ENCODE measurements at places on chromosomes 3 and 15.

DNA sequence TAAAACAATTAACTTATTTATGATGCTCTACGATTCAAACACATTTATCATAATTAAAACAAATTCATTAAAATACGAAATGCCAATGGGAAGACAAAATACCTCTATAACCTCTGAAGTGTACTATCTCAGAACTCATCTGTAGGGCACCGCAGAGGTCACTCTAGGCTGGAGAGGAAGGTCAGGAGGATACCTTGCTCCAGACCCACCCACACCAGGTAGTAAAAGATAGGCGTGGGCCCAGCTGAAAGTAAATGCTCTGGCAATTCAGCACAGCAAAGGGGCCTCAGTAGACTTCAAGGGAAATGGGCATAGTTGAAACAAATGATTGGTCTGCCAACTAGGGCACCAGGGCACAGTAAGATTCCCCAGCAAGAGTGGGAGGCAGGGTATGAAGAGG lies 26.0 kb upstream of the SPPL2A start:
- no peaks in the 10 kb centered on the region for H3K4me1 ChIP-seq
- DNase-seq: no peak
- no peaks in the 10 kb centered on the region for H3K36me3 ChIP-seq

- H3K36me3 ChIP-seq: no peaks in the 10 kb centered on the region
- H3K4me1 ChIP-seq: no peaks in the 10 kb centered on the region
- H3K27ac ChIP-seq: no peak overlapping the region
- no peak overlapping the region for H3K4me3 ChIP-seq
- H3K27me3 ChIP-seq: no peaks in the 10 kb centered on the region
Measured at GRCh38 chr15:66276546-66276945, 16.8 kb upstream of the DIS3L start.

DNA sequence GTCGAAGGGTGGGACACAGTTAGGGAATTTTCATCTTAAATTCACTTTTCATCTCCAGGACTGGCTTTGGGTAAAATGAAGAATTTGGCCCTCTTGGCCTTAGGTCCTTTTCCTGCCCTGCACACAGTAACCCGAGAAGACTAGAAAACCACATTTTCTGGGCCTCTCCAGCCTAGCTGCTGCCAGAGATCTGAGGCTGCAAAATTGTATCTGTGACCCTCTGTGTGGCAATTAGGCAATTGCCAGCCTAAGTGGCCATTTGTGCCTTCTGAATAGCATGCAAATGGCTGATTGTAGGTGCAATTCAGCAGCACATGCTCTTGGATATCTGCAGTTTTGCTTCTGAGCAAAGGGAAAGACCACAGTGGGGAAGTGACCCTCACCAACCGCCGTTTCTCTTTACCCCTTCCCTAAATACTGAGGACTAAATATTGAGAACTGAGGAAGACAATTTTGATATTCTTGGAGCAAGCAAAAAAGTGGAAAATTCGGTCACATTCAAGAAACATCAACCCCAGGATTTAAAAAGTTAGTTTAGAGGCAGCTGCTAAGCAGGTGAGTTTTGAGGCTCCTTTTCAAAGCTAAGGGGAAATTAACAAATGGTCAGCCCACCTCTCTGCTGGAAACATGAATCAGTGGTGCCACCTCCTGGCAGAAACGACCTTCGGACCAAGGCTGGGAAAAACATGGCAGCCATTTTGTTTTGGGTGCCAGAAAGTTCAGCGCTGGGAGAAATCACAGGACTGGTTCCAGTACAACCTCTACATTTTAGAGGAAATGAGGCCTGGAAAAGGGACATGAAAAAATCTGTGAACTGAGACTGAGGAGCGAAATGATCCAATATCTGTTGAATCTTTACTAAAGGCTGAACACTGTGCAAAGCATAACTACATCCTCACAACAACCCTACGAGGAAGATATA lies 56.6 kb upstream of the PRTG start:
- H3K27ac ChIP-seq: no peak overlapping the region
- no peaks in the 10 kb centered on the region for H3K27me3 ChIP-seq

GRCh38 chr15:63056829-63057228 lies 14.3 kb downstream of the TPM1 start:
- DNase-seq: no peak
- no peak overlapping the region for H3K27ac ChIP-seq
- no peaks in the 10 kb centered on the region for H3K27me3 ChIP-seq
- peaks cover 5% of the 10 kb centered on the region for H3K36me3 ChIP-seq
- peaks cover 45% of the 10 kb centered on the region for H3K4me1 ChIP-seq

DNA sequence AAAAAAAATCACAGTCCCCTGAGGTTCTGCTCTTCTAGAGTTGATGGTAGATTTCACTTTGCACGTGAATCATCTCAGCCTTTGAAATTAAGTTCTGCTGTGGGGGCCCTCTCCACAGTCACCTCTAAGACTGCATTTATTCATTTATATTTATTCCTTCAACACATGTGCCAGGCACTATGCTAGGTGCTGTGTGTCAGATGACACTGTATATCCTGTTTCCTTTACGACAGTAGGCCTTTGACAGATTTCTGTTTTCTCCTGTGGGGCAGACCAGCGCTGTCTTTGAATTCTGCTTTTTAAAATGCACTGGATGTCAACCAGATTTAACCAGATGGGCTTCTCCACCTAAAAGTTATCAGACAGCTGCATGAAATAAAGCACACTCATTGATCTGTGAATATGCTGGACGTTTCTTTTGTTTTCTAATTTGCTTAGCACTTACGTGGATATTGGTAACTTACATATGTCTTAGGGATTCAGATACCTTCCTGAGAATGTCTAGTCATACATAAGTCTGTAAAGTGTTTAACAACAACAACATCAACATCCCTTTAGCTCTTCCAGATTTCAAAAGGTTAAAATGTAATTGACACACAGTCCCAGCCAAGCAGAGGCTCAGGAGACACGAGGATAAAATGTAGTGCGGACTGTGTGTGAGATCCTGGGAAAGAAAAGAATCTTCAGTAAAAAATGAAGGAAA lies 525.5 kb upstream of the MCTP2 start:
- no peak overlapping the region for H3K4me3 ChIP-seq
- H3K4me1 ChIP-seq: peaks cover 31% of the 10 kb centered on the region
- no peak for DNase-seq
- H3K27ac ChIP-seq: no peak overlapping the region

- no peaks in the 10 kb centered on the region for H3K36me3 ChIP-seq
- no peaks in the 10 kb centered on the region for H3K27me3 ChIP-seq
- H3K4me3 ChIP-seq: no peak overlapping the region
- no peaks in the 10 kb centered on the region for H3K4me1 ChIP-seq
- H3K27ac ChIP-seq: no peak overlapping the region
Measured at GRCh38 chr3:108346301-108347227, 50.2 kb downstream of the HHLA2 start.

- peaks cover 17% of the 10 kb centered on the region for H3K4me1 ChIP-seq
- H3K4me3 ChIP-seq: no peak overlapping the region
- peak overlapping the region; percentile 64 for H3K27ac ChIP-seq
- H3K27me3 ChIP-seq: no peaks in the 10 kb centered on the region
Measured at GRCh38 chr15:51982013-51982769, 10.6 kb upstream of the LEO1 start.

DNA sequence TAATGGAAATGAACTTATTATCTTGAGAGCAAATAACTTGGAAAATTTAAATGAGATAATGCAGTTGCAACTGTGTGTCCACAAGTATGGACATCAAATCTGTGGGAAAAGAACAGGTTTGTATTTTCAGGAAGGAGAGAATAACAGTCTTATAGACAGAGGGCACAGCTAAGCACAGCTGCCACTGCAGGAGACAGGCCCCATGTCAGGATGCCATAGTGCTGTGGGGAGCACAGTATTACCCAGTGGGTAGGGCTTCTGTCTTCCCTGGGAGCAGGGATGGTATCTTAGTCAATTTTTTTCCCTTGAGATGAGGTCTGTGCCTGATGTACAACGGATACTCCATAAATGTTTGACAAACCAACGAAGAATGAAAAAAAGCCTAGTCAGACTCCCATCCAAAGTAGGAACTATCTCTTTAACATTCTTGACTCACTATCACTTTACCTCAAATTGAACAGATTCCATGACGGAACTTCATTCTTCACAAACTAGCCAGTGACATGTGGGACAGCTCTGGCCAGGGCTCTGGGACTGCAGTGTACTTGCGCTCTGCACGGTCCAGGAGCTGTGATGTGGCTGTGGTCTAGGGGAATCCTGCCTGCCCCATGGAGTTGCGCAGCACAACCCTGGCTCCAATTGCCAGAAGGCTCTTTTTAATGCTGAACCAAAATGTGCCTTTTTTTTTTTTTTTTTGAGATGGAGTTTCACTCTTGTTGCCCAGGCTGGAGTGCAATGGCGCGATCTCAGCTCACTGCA lies 48.3 kb downstream of the PARP14 start:
- no peak for DNase-seq
- no peaks in the 10 kb centered on the region for H3K27me3 ChIP-seq
- H3K36me3 ChIP-seq: no peaks in the 10 kb centered on the region
- no peaks in the 10 kb centered on the region for H3K4me1 ChIP-seq

DNA sequence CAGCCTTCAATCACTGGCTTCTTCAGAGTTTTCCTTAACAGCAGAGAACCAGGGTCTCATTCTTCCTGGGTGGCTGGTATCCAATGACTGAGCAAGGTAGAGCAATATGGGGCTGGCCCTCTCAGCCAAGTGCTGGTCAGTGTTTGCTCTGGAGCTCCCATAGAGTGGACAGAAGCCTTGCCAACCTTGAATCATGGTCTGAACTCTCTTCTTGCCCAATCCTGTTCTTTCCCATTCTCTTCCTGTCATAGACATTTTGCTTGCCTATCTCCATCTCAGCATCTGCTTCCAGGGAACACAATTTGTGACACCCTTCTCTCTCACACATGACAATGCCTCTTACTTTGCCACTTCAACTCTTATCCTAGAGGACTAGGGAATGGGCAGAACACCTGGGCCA lies 245.6 kb upstream of the PEX5L start:
- no peak overlapping the region for H3K27ac ChIP-seq
- H3K4me1 ChIP-seq: no peaks in the 10 kb centered on the region
- no peaks in the 10 kb centered on the region for H3K27me3 ChIP-seq
- no peak for DNase-seq
- no peaks in the 10 kb centered on the region for H3K36me3 ChIP-seq

GRCh38 chr3:184275381-184275701 lies 481 bp upstream of the ECE2 start:
- H3K27me3 ChIP-seq: no peaks in the 10 kb centered on the region
- no peak overlapping the region for H3K4me3 ChIP-seq
- H3K36me3 ChIP-seq: no peaks in the 10 kb centered on the region
- H3K27ac ChIP-seq: no peak overlapping the region

DNA sequence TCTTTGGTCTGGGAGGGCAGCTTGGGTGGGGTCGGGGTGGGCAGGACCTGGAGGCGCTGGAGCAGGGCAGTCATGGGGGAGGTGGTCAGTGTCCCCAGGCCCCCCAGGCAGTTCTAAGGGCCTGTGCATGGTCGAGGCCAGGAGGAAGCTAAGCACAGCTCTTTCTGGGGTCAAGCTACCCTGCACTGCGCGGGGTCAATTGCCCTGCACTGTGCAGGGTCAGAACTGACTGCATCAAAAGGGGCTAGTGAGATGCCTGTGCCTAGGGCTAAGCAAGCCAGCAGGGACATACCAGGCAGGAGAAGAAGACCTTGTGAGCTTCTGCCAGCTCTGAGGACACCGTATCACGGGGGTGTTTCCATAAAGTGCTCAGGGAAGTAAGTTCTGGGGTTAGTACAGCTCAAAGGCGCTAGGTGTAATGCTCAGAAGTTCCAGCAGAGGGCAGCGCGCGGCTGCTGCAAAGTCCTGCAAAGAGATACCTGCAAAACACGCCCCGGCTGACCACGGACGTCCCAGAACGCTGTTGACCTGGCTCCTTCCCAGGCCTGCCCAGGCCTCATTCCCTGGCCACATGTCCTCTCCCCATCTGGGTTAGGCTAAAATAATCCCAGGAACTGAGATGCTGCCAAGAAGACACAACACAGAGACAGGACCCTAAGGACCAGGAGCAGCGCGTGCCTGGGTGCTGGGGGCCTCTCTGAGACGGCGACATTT lies 18.8 kb upstream of the IQSEC1 start:
- no peaks in the 10 kb centered on the region for H3K27me3 ChIP-seq
- H3K4me1 ChIP-seq: peaks cover 9% of the 10 kb centered on the region
- no peak overlapping the region for H3K4me3 ChIP-seq

- no peak for DNase-seq
- no peaks in the 10 kb centered on the region for H3K27me3 ChIP-seq
- no peak overlapping the region for H3K27ac ChIP-seq
- no peaks in the 10 kb centered on the region for H3K4me1 ChIP-seq
Measured at GRCh38 chr15:38242055-38242454, 10.6 kb upstream of the SPRED1 start.

- peaks cover 83% of the 10 kb centered on the region for H3K4me1 ChIP-seq
- peak overlapping the region; percentile 44 for H3K27ac ChIP-seq
Measured at GRCh38 chr15:40336744-40337122, 4.0 kb downstream of the CCDC9B start.

DNA sequence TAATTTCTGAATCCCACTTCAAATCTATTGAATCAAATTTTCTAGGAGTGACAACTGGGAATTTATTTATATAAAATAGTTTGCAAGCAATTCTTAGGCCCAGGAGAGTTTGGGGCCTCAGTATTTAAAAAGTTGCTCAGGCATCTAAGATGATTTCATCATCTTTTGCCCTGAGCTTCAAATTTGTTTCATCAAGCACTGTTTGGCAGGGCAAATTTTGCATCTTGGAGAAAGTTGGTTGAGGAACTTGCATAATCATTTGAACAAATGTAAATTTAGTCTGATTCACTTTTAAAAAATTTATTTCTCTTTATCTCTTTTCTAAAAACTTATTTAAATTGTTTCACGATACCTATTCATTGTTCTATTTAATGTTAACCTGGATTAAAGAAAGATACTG lies 702.8 kb downstream of the SI start:
- no peak overlapping the region for H3K4me3 ChIP-seq
- no peaks in the 10 kb centered on the region for H3K4me1 ChIP-seq
- H3K36me3 ChIP-seq: no peaks in the 10 kb centered on the region
- no peak for DNase-seq
- H3K27ac ChIP-seq: no peak overlapping the region

- H3K4me3 ChIP-seq: no peak overlapping the region
- H3K27ac ChIP-seq: no peak overlapping the region
- no peaks in the 10 kb centered on the region for H3K27me3 ChIP-seq
- no peaks in the 10 kb centered on the region for H3K4me1 ChIP-seq
- no peak for DNase-seq
Measured at GRCh38 chr3:164186095-164186494, 892.2 kb downstream of the SI start.

DNA sequence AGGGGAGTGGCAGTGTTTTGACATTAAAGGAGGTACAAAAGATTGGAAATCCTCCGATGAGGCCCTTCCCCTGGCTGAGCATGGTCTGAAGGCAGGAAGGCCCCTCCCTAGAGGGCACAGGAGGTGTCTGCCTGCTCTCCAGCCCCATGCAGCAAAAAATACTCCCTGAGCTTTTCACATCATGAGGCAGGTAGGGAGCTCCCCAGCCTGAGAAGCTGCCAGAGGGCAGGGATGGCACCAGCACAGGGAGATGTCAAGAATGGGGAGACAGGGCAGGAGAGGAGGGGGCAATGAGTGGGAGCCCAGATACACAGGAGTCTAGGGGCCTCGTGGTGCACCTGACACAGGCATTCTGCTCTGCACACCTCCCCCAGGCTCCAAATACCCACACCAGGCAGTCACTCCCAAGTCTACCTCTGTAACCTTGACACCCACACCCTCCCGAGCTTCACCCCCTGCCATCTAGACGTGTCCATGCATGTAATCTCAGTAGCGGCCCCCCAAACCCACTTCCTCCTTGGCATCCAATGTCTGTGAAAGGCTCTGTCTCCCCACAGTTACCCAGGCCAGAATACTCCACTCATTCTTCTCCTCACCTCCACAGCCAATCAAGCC lies 22.9 kb downstream of the GRAMD2A start:
- no peak overlapping the region for H3K27ac ChIP-seq
- no peak for DNase-seq
- no peaks in the 10 kb centered on the region for H3K4me1 ChIP-seq
- no peaks in the 10 kb centered on the region for H3K36me3 ChIP-seq
- no peaks in the 10 kb centered on the region for H3K27me3 ChIP-seq
- no peak overlapping the region for H3K4me3 ChIP-seq
